Fibroblast of skin of back (primary cell): ENCODE measurements at places on chromosomes 3 and 15.
A peak's percentile ranks its signal among the peaks of the same experiment; 100 is the strongest.

- no peak for DNase-seq
Measured at GRCh38 chr3:168028086-168028485, 67.6 kb downstream of the GOLIM4 start.

DNA sequence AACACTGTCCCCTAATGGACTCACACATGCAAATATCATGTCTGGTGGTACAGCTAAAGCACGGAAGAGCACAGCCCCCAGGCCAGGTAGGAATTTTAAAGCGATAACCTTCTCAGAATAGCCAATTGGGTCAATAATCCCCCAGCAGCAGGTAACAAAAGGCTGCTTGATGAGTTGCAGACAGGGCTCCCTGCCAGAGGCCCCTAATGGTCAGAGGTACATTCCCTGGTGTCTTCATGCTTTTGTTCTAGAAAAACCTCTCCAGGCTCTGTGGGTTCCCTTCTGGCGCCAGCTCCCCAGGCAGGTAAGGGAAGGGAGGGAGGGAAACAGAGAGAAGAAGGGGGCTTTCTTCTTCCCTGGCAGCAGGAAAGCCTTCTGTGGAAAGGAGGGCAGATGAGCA, 43.4 kb upstream of the PRTG start:
- DNase-seq, result no peak

DNA sequence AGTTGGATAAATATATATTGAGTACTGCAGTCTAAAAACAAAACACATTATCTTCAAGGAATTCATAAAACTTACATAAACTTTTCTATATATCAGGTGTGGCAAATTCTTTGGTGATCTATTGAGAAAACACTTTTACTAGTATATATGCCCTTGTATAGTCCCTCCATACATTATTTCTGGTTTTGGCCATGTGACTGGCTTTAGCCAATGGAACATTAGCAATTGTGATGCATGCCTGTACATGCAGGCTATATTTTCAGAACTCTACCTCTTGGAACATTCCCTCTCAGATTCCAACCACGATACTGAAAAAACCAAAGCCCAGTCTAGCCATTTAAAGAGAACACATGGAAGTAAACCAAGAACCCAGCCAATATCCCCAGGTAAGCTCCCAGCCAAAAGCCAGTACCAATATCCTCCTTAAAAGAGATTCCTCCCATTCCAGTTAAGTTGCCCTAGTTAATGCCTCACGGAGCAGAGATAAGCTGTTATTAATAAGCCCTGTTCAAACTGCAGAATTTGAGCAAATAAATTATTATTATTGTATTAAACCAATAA, 152.8 kb downstream of the NEK10 start:
- DNase-seq, result no peak

DNA sequence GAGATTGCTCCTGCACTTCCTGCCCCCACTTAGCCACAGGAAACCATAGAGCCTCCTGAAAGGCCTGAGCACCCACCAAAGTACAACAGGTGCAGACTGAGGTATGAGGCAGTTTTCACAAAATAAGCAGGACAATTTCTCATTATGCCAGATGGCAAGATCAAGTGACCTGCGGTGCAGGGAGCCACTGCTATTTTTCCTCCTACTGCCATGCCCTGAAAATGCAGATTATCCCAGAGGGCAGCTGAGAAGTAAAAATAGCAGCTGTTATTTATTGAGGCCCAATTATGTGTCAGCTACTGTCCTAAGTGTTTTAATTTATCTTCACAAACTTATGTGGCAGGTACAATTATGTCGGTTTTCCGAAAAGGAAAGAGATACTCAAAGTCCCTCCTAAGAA, 209.5 kb upstream of the ST8SIA2 start:
- DNase-seq, result no peak

DNA sequence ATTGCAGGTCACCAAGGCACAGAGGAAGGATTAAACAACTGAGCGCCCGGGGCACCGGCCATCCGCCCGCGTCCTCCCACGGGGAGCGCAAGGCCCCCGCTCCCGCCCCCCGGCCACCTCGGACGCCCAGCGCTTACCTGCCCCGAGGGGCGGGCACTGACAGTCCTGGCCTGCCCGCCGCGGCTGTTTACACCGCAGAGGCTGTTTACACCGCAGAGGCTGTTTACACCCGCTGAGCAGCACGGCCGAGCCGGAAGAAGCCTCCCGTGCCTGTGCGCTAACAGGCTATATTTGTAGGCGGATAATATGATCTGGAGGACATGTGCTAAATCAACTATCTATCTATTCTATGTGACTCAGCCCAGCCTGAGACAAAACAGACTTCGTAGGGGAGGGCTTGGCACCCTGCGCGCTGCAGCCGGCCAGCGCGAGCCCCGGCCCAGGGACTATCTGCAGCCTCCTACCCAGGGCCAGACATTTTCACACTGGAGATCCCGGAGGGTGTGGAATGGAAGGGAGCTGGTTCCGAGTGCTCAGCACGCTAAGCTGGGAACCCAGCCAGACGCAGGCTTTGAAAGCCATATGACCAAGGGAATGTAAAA, at the start of gene LRRC2:
LRRC2 (minus strand) TSS at position 263 of the 602 bp plus-strand sequence. CDS start 14,711 bp downstream, outside the sequence.
- peak; percentile 80 for DNase-seq

DNA sequence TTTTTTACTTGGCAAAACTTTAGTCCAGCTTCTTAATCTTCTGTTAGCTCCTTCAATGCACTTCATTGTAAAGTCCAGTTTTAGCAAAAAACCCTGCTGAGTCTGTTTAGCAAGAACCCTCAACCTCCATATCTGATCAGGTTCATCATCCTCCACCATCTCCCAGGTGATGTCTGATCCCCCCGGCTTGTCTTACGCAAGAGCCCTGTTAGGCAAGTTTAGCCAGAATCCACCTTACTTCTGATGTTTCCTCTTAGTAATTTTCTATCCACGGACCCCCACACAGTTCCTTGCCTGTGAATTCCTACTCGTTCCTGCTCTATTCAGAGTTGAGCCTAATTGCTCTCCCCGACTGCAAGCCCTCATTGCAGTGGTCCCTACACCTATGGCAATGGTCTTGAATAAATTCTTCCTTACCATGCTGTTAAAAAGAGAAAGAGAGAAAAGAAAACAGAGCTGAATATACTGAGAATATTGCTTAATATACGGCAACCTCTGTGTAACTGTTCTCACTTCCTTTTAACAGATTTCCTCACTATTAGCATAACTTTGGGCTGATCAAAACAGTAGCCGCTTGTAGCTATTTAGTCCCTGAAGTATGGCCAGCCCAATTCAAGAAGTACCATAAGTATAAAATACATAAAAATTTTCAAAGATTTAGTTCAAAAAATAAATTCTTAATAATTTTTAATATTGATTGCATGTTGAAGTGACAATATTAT, 78.7 kb upstream of the MME start:
- no peak for DNase-seq

DNA sequence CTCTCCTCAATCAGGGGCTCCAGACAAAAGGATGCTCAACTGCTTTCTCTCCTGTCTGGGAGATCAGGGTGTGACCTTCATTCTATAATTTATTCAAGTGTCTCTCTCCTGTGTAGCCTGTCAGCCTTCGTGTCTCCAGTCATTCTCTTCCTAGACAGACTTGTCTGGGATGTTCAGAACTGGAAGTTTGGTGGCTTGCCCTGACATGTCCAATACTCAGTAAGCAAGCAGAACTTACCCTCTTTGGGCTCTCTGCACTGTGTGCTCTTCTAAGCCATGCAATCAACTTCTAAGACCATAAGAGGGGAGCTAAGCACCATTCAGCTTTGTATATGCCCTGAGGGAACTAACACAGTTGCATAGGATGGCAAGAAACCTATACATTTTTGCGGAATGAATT, 14.1 kb downstream of the ACKR2 start:
- no peak for DNase-seq

- peak; percentile 35 for DNase-seq
Measured at GRCh38 chr3:138332472-138333073, 2.9 kb upstream of the NME9 start.

DNA sequence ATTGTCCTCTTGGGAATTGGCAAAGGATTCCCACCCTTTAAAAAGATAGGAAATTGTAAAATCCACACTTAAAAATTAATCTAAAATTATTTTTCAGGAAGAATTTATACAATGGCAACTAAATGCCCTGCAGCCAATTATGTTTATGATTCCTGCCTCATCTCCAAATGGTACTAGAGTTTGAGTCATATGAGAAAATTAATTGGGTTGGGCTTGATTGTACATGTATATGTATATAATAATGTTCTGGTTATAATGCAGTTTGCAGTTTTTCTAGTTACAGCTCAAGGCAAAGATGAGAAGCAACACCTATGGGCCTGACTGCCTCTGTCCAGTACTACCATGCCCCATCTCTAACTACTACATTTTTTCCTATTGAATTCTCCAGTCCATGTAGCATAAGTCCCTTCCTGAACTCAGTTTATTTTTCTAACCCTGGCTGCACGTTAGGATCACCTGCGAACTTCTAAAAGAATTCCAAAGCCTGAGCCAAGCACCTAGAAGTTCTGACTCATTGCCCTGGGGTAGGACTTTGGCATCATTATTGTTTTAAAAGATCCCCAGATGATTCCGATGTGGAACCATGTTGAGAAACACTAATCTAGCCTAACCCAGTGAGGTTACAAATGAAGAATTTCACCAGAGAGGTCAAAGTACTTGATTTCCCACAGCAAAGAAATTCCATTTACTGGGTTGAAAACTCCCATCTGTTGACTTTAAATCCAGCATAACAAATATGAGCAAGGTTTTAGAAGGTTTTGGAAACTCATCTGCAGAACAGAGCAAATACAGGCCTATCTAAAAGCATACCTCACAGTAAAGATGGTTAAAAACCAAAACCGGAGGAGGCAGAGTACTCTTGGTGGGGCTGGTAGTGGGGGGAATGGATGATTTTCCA, 19.4 kb downstream of the TGFBR2 start:
- peak; percentile 35 for DNase-seq

DNA sequence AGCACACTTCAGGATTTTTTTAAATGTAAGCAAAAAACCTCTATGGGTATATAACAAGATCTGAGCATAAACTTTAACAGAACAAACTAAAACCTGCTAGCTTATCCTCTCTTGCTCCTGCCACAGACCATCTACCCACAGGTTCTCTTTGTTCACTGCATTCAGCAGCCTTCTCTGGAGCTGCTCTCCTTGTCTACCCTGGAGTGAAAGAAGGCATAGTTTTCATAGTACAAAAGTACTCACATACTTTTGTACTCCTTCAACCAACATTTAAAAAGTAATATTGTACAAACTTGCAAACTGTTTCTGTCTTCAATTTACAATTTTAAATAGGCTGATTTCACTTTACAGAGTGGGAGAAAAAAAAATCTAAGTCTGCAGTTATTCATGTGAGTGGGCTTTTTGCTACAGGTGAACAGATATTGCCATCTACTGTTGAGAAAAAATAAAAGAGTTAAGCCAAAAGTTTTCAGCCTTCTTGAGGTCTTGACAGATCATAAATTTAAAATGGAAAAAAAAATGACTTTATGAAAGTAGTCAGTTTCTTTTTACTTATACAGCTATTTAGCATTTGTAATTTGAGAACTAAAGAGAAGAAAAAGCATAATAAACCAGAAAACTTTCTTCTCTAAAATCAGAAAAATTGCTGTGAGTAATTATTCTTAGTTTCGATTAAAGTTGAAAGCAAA, 20.4 kb downstream of the TERC start:
- peak; percentile 3 for DNase-seq

- DNase-seq, result no peak
Measured at GRCh38 chr3:19945534-19945933, 1.4 kb upstream of the RAB5A start.

GRCh38 chr3:60064210-60065178, 1014.7 kb upstream of the CFAP20DC start:
- DNase-seq, result peak; percentile 86

DNA sequence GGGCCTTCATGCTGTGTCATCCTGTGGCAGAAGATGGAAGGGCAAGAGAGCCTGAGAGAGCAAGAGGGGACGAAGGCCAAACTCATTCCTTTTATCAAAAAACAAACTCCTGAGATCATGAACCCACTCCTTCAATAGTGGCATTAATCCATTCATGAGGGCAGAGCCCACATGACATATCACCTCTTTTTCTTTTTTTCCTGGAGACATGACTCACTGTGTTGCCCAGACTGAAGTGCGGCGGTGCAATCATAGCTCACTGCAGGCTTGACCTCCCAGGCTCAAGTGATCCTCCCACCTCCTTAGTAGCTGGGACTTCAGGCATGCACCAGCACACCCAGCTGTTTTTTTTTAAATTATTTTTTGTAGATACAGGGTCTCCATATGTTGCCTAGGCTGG, 92.0 kb upstream of the RNU6-1 start:
- DNase-seq, result peak; percentile 26

DNA sequence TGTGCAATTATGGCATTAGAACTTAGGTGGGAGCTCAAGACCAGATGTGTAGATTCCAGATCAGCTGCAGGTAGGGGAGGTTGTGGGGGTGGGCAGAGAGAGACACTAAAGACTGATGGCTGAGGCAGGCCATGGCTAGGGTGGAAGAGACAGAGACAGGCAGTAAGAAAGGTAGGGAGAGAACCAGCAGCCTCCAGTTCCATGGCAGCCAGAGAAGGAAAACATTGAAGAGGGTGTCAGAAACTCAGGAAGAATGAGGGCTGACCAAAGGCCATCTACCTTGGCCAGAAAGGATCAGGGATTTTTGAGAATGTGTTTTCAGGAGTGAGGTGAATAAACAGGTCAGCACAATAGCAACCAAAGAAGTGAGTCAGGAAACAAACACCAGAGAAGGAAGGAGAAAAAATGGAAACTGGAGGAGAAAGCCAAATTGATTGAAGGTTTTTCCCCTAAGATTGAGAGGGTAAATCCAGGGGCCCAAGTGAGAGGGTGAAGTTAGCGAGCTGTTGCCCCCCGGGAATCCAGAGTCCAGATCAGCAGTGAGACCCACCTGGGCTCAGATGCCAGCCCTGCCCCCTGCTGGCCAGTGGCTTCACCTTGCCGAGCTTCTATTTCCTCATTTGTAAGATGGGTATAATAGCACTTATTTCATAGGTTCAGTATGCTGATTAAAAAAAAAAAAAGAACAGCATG, 41.0 kb downstream of the ABHD2 start:
- peak; percentile 31 for DNase-seq

- no peak for DNase-seq
Measured at GRCh38 chr3:46936733-46937250, 39.8 kb downstream of the CCDC12 start.

DNA sequence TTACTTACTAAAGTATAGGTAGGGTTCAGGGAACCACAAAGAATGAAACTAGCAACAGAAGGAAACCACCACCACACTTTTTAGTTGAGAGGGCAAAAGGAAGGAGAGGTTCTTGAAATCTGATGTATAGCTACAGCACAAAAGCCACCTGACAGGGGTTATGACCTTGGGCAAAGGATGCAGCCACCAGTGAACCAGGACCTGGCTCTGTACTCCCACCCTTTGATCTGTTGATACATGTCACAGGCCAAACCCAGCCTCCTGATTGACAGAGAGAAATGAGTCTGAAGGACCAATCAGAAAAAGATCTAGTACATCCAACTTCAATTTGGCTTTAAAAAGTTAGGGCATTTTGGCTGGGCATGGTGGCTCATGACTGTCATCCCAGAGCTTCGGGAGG, 20.0 kb upstream of the BLM start:
- no peak for DNase-seq

GRCh38 chr15:27095886-27096624, 125.1 kb downstream of the GABRG3 start:
- peak; percentile 7 for DNase-seq

DNA sequence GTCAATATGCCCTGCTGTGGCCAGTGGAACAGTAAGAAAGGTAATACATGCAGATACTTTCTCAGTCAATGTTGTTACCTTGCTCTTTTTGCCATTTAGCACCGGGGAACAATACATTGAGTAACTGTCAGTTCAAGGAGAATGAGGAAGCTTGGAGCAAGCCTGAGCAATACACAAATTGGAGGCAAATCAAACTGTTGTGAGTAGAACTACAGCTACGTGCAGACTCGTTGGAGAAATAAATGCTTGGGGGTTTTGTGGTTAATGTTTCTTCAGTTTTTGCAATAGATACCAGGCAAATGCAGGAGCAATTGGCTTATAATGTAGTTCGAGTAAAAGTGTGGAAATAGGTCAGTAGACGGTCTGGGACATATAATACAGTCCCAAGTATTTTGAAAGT, 587.3 kb upstream of the ROBO1 start:
- no peak for DNase-seq
